ENCODE measurements at places on chromosomes 7 and 10. TPM values are rescaled to one million over a fixed set of nuclear protein-coding genes. Genes with fewer than 3 reads are reported as not detected.
A peak's percentile ranks its signal among the peaks of the same experiment; 100 is the strongest.

CAV2 gene
- 97.6 TPM for total RNA-seq

TRIL gene
- total RNA-seq = 8.2 TPM

EVX1 gene
- not detected for total RNA-seq

TDRD1 gene
- total RNA-seq = under 0.01 TPM

HERPUD2 gene
- total RNA-seq = 39.7 TPM

NODAL gene
- total RNA-seq = not detected

OR6V1 gene
- not detected for total RNA-seq

SRRM3 gene
- total RNA-seq = 3.4 TPM

RSPH10B gene
- 0.15 TPM for total RNA-seq

GRCh38 chr7:37526623-37527022 is 78.0 kb upstream of the ELMO1 start:
- H3K27ac ChIP-seq = no peak overlapping the region
- H3K4me1 ChIP-seq = no peaks in the 10 kb centered on the region
- DNase-seq = no peak
- no peak overlapping the region for H3K4me3 ChIP-seq
- no peaks in the 10 kb centered on the region for H3K27me3 ChIP-seq

DNA sequence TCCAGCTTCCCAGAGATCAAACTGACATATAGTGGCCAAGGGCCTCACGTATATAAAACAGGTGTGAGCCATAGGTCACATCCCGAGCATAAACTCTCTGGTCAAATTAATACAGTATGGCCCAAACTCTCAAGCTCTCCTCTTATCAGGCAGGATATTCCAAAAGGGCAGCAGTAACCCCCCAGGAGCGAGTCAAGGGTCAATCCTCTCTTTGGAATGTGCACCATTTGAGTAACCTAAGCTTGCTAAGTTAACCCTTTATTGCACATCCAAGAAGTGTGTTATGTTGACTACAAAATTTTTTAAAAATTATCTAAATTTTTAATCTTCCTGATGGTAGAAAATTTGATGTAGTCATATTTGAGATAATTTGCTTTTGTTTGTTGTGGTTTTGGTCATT is 4.5 kb upstream of the TRIM24 start:
- DNase-seq = no peak
- H3K36me3 ChIP-seq = no peaks in the 10 kb centered on the region
- H3K27me3 ChIP-seq = no peaks in the 10 kb centered on the region
- no peaks in the 10 kb centered on the region for H3K4me1 ChIP-seq
- H3K27ac ChIP-seq = no peak overlapping the region
- H3K4me3 ChIP-seq = no peak overlapping the region

- no peaks in the 10 kb centered on the region for H3K36me3 ChIP-seq
- no peak for DNase-seq
- H3K4me3 ChIP-seq = no peak overlapping the region
- no peaks in the 10 kb centered on the region for H3K27me3 ChIP-seq
- H3K4me1 ChIP-seq = no peaks in the 10 kb centered on the region
- H3K27ac ChIP-seq = no peak overlapping the region
Observed at GRCh38 chr7:39936761-39937160, 13.3 kb upstream of the CDK13 start.

GRCh38 chr10:27912231-27912630 is 86.6 kb downstream of the ODAD2 start:
- H3K27ac ChIP-seq = no peak overlapping the region
- H3K4me3 ChIP-seq = no peak overlapping the region
- no peaks in the 10 kb centered on the region for H3K4me1 ChIP-seq
- no peaks in the 10 kb centered on the region for H3K36me3 ChIP-seq
- no peak for DNase-seq
- H3K27me3 ChIP-seq = no peaks in the 10 kb centered on the region

GRCh38 chr10:58457761-58458616 is 54.7 kb upstream of the BICC1 start:
- H3K36me3 ChIP-seq = no peaks in the 10 kb centered on the region
- no peaks in the 10 kb centered on the region for H3K4me1 ChIP-seq
- peak; percentile 39 for DNase-seq
- peak overlapping the region; percentile 3 for H3K27ac ChIP-seq
- no peak overlapping the region for H3K4me3 ChIP-seq

- H3K27me3 ChIP-seq = no peaks in the 10 kb centered on the region
- H3K4me3 ChIP-seq = peak overlapping the region; percentile 38
- no peak overlapping the region for H3K27ac ChIP-seq
- no peaks in the 10 kb centered on the region for H3K36me3 ChIP-seq
- DNase-seq = peak; percentile 68
Observed at GRCh38 chr7:34320926-34321661, 336.9 kb upstream of the NPSR1 start.

DNA sequence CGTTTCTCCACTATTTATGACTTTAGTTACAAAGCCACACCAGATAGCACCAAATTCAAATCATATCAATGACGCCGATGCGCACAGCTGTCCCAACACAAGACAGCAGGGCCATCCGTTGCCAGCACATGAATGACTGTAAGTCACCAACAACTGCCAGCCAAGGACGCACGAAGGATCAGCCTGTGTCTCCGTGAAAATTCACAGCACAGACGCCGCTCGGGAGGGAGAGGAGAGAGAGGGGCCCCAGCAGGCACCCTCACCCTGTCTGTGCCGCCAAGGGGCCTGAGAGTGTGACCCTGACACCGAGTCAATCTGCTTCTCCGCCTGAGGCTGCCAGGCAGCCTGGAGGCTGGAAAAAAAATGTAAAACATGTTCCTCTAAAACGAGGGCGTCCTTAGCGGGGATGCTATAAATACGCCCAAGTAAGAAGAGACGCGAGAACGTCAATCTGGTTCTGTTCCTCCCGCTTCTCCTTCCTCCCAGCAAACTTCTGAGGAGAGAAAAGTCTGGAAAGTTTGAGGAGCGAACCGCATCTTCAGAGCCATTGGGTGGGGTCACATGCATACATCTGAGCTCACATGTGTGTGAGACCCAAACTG is 111.2 kb downstream of the PTPRN2 start:
- H3K27ac ChIP-seq = no peak overlapping the region
- DNase-seq = no peak
- H3K36me3 ChIP-seq = no peaks in the 10 kb centered on the region
- peaks cover 13% of the 10 kb centered on the region for H3K27me3 ChIP-seq
- H3K4me3 ChIP-seq = no peak overlapping the region

DNA sequence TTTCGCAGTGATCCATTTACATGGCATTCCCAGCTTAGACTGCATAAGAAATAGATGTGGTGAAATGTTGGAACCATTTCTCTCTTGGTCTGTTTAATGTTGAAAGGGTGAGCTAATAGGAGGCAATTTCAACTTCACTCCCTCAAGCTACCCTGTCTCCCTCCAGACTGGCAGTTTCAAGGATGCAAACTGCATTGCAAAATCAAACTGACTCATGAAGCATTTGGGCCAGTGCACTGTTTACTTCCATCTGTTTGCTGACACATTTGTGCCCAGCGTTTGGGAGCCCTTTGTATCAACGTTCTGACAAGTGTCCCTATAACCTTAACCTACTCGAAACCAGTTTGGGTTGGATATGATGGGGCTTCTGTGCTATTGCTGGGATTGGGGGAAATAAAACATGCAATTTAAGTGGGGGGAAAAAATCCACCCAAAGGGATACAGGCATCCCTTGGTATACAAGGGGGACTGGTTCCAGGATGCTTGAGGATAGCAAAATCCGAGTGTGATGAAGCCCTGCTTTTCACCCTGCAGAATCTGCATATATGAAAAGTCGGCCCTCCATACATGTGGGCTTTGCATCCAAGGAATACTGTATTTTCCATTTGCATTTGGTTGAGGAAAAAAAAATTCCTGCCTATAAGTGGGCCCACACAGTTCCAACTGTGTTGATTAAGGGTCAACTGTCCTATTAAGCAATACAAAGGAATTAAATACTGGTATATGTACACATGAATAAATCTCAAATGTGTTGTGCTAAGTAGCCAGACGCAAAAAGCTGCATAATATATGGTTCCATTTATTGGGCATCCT is 15.6 kb downstream of the RHEB start:
- H3K36me3 ChIP-seq = no peaks in the 10 kb centered on the region
- H3K4me3 ChIP-seq = no peak overlapping the region
- H3K27ac ChIP-seq = no peak overlapping the region
- no peaks in the 10 kb centered on the region for H3K27me3 ChIP-seq
- H3K4me1 ChIP-seq = no peaks in the 10 kb centered on the region

GRCh38 chr10:8498881-8499280 is 444.4 kb downstream of the GATA3 start:
- no peak overlapping the region for H3K27ac ChIP-seq
- no peaks in the 10 kb centered on the region for H3K36me3 ChIP-seq
- H3K4me1 ChIP-seq = no peaks in the 10 kb centered on the region
- no peak overlapping the region for H3K4me3 ChIP-seq
- no peaks in the 10 kb centered on the region for H3K27me3 ChIP-seq

GRCh38 chr7:151806952-151807775 is 69.8 kb downstream of the PRKAG2 start:
- no peaks in the 10 kb centered on the region for H3K27me3 ChIP-seq
- H3K4me3 ChIP-seq = no peak overlapping the region
- no peaks in the 10 kb centered on the region for H3K36me3 ChIP-seq
- H3K4me1 ChIP-seq = no peaks in the 10 kb centered on the region
- no peak for DNase-seq

GRCh38 chr10:112803961-112804401 is 146.1 kb upstream of the TCF7L2 start:
- H3K4me3 ChIP-seq = no peak overlapping the region
- H3K27me3 ChIP-seq = no peaks in the 10 kb centered on the region
- DNase-seq = no peak
- H3K36me3 ChIP-seq = no peaks in the 10 kb centered on the region
- no peak overlapping the region for H3K27ac ChIP-seq

GRCh38 chr10:126734967-126735366 is 64.5 kb upstream of the C10orf90 start:
- DNase-seq = no peak
- no peaks in the 10 kb centered on the region for H3K4me1 ChIP-seq
- no peaks in the 10 kb centered on the region for H3K36me3 ChIP-seq
- H3K27ac ChIP-seq = no peak overlapping the region
- H3K4me3 ChIP-seq = no peak overlapping the region

- no peak for DNase-seq
- H3K4me1 ChIP-seq = no peaks in the 10 kb centered on the region
- no peak overlapping the region for H3K27ac ChIP-seq
- H3K4me3 ChIP-seq = no peak overlapping the region
- H3K36me3 ChIP-seq = no peaks in the 10 kb centered on the region
Observed at GRCh38 chr7:36064676-36065075, 88.4 kb upstream of the EEPD1 start.

DNA sequence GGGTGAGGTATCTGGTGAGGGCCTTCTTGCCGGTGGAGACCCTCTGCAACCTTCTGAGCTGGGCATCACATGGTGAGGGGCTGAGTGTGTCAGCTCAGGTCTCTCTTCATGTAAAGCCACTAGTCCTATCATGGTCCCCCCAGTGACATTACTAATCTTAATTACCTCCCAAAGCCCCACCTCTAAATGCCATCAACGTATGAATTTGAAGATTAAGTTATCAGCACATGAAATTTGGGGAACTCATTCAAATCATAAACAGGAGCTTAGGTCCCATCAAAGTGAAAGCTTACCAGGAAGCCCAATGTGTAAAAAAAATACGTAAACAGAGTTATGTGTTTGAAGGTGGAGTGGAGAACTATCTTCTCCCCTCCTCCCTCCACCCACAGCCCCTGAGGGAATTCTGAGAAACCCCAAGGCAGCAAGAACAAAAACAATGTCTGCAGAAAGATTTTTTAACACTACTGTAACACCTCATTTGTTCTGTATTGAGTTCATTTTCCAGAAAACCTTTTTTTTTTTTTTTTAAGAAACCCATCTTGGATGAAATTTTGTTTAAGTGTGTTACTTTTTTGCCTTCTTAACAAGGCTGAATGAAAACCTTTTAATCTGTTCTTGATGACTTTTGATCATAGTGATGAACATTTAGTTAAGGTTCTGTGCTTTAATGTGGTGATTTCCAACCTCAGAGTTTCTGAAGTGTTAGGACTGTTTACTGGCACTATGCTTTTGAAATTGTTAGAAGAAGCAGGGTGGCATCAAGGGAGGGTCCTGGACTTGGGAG is 19.1 kb upstream of the PCGF5 start:
- no peak for DNase-seq

DNA sequence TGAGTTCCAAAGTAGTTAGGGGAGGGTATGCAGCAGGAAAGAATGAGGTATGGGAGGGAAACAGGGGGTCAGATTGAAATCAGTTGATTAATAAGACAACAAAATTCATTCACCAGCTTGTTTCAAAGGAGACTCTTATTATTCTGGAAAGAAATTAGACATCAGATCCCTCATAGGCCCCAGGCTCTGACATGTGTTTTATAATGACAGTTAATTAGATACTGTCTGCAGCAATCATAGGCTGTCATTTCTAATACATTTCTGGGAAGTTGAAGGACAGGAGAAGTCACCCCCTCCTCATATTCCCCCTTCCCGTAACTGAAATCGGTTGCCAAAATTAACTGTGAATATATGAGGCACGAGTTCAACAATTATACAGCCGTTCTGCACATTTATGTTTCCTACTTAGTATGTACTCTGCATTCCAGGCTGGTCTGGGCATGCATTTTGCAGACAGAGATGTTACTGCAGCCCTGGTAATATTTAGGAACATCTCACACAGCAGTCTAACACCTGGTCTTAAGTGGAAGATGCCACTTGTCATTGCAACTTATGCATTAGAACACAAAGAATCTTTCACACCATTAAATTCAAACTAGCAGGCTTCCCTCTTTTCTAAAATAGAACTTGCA is 355.2 kb upstream of the LRGUK start:
- no peaks in the 10 kb centered on the region for H3K27me3 ChIP-seq
- H3K36me3 ChIP-seq = no peaks in the 10 kb centered on the region
- H3K27ac ChIP-seq = no peak overlapping the region
- no peak overlapping the region for H3K4me3 ChIP-seq

GRCh38 chr7:44128721-44129582 is 5.6 kb upstream of the POLD2 start:
- H3K36me3 ChIP-seq = no peaks in the 10 kb centered on the region
- H3K27ac ChIP-seq = no peak overlapping the region
- DNase-seq = no peak

DNA sequence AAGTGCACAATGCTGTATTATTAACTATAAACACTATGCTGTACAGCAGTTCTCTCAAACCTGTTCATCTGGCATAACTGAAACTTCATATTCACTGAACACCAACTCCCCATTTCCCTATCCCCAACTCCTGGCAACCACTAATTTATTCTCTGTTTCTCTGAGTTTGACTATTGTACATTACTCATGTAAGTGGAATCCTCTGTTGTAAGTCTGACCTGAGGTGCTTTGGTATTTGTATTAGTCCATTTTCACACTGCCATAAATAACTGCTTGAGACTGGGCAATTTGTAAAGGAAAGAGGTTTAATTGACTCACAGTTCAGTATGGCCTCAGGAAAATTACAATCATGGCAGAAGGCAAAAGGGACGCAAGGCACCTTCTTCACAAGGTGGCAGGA is 266.3 kb downstream of the PPP1R3A start:
- no peaks in the 10 kb centered on the region for H3K4me1 ChIP-seq
- H3K36me3 ChIP-seq = no peaks in the 10 kb centered on the region
- H3K27me3 ChIP-seq = no peaks in the 10 kb centered on the region
- no peak overlapping the region for H3K27ac ChIP-seq
- no peak overlapping the region for H3K4me3 ChIP-seq

All from breast epithelium (tissue), 4 donors.